ENCODE measurements at places on chromosomes 11 and 22.

DNA sequence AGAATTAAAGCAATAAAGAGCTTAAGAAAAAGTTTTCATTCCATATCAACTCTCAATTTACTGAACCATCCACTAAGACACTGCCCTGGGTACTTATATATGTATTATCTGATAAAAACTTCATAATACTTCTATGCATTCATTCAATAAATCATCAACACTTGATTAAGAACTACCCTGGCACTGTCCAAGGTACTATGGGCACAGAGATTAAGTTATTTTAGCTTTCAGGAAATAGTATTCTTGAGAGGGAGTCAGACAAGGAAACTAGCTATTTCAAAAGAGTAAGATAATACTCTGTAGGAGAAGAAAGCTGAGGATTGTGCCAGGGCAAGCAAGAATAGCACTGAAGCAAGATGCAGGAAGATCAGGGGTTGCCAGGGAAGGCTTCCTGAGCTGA lies 640.8 kb downstream of the FAM181B start:
- no peak for DNase-seq

GRCh38 chr11:46294365-46295309 lies 17.2 kb downstream of the CREB3L1 start:
- DNase-seq = no peak

- no peak for DNase-seq
These were observed 29.5 kb upstream of the MYH9 start for GRCh38 chr22:36417281-36417686.

GRCh38 chr11:97548280-97548679 lies 1158.5 kb downstream of the JRKL start:
- DNase-seq = no peak

- DNase-seq = no peak
These were observed 111.4 kb downstream of the COMMD9 start for GRCh38 chr11:36177836-36178235.

GRCh38 chr11:86469491-86470388 lies 95.1 kb downstream of the CCDC81 start:
- no peak for DNase-seq

GRCh38 chr11:99739464-99740089 lies 718.8 kb downstream of the CNTN5 start:
- no peak for DNase-seq

DNA sequence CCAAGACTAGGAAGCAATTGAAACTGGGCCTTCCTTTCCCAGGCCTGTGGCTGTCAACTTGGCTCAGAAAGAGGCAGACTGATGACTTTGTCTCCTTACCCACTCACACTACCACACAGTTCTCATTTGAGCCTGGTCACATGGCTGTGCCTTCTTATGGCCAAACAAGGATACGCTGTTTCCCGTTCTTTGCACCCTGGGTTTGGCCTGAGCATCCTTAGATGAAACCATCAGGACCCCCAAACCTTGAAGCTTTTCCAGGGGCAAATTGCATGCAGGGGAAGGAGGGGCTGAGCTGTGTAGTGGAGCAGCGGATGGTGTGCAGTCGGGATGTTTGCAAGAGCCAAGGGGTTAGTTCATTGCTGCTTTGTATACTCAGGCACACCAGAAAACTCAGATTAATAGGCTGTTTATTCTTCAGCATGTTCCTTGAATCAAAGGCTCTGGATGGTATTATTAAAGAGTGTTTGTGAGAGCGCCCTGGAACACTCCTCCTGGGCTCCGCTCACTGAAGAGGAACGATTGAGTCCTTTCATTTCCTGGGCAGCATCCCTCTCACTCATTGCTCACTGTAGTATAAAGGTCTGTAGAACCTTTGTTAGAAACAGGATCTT lies 69.8 kb downstream of the ARFGAP2 start:
- no peak for DNase-seq

- no peak for DNase-seq
These were observed 498.5 kb downstream of the INSC start for GRCh38 chr11:15613251-15613650.

GRCh38 chr11:46528445-46529094 lies 65.3 kb downstream of the AMBRA1 start:
- DNase-seq = no peak

DNA sequence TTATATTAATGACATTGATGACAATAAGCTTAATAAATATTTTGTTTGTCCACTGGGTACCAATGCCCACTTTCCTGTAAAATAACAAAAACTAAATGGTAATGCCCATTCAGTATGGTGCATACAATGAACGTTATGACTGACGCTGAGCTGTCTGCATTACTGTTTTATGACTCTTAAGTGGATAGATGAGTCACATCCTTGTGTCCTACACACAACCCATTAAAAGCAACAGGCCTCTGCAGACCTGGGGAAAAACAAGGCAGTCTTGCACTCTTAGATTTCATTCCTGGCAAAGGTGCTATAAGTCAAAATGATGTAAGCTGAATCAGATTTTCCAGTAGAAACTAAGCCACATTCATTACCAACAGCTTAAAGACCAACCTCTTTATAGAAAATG lies 176.3 kb upstream of the TMEM45B start:
- no peak for DNase-seq

- no peak for DNase-seq
These were observed 18.1 kb upstream of the ACR start for GRCh38 chr22:50719814-50720300.

- no peak for DNase-seq
These were observed 15.1 kb upstream of the PAMR1 start for GRCh38 chr11:35540526-35540925.

GRCh38 chr11:11992257-11993212 lies 15.9 kb downstream of the DKK3 start:
- no peak for DNase-seq

- DNase-seq = no peak
These were observed 7.3 kb downstream of the RSF1 start for GRCh38 chr11:77813256-77813655.

DNA sequence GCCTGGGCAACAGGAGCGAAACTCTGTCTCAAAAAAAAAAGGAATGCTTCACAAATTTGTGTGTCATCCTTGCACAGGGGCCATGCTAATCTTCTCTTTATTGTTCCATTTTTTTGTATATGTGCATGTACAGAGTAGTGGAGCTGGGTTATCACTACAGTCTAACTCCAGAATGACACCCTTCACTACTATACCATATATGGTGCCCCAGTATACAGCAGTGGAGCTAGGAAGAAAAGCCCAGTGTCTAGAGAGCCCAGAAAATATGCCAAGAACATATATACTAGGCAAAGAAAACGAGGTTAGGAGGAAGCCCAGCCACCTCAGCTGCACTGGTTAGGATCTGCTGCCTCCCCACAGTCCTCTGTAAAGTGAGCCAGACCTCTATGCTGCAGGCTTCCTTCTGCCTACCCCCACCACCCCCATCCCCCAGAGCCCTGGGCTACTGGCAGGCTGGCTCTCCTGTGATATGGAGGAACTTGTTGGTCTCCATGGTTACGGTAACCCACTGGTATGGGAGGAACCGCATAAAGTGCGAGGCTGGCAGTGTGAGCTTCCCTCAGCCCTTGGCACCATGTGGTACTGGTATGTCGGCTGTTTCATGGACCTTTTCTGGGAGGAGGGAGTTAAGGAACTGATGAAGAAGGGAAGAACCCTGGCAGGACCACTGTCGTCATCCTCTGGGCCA lies 34.3 kb downstream of the RCOR2 start:
- DNase-seq = no peak

DNA sequence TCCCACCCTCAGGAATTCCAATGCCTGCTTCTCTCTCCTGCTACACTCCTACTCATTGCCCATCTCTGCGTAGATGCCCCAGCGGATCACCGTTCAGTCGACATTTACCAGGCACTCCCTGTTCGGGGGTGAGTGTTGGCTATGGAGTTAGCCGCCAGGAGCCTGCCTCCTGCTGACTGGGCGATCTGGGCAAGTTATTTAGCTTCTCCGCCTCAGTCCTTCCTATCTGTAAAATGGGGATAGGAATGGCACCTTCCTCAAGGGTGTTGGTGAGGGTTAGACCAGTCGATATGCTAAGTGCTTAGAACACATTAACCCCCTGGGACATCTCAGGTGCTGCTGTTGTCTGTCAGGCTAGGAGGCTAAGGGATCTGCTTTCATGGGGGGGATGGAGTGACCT lies 30.9 kb downstream of the FADD start:
- DNase-seq = no peak

GRCh38 chr11:57311109-57311936 lies 13.4 kb downstream of the TNKS1BP1 start:
- DNase-seq = peak; percentile 79

DNA sequence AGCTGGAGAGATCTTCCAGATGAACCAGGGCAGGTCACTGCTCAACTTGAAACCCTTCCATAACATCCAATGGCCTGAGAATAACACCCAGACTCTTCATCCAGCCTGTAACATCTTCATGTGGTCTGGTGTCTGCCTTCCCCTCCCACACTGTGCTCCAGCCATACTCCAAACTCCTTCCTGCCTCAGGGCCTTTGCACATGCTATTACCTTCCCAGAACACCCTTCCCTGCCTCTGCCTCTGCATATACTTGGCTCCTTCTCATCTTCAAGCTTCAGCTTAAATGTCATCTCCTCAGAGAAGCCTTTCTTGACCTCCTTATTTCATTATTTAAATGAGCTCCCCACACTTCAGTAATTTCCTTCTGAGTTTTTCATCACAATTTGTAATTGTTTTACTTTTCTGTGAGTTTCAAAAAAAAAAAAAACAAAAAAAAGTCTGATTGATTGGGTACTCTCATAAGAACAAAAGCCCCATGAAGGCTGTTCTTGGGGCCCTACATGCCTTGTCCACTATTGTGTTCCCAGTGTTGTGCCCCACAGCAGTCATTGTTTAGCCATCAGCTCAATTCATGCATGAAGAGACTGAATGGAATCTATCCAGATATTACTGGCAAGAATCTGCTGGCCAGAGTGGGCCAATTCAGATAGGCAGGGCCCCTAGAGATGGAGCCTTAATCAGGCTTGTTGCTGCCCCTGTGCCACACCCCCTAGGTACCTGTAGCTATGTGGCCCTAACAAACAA lies 22.1 kb downstream of the LMO1 start:
- no peak for DNase-seq

DNA sequence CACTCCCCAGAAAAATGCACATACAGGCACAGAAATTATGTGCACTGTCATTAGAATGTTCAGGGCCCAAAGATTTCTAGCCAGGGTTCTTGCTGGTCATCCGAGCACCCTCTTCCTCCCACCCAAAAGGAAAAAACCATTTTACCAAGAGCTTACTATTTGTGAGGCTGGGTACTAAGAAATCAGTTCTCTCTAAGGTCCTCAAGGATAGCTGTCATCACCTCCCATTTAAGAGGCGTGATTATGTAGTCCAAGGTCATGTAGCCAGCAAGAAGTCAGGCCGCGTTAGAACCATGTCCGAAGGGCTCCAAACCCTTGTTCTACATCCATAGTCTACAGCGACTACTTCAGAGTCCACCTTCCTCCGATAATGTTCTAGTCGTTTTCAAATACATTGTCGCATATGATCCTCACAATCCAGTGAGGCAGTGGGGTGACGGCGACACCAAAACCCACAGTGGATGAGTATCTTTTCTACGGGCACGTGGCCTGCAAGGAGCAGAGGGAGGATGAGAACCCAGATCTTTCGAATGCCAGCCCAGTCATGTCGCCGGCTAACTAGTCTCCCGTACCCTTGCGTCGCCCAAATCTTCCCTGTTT lies 634 bp downstream of the TIMM8B start:
- DNase-seq = no peak

DNA sequence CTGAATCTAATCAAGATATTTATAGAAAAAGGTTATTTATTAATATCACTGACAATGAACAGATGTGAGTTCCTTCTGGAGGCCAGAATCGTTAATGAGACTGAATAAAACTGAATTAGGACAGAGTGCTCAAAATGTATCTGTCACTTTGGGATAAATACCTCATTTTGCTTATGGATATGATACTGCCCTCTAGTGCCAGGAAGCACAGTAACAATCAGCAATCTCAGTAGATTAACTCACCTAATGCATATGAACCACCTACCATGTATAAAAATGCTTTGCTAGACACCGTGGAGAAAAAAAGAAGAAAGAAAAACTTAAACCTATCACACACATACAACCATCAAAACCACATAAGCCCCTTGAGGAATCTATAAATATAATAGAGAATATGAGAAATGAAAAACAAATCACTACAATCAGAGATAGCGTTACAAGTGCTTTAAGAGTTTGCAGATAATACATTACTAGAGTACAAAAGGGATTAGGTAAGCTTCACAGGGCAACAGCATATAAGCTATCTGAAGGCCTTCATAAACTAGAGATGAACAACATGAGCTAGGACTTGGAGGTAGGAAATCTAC lies 117.4 kb downstream of the SGSM3 start:
- no peak for DNase-seq

- DNase-seq = peak; percentile 73
These were observed 2.5 kb upstream of the ZDHHC8 start for GRCh38 chr22:20128902-20129746.

- no peak for DNase-seq
These were observed 380.6 kb downstream of the CADM1 start for GRCh38 chr11:115123641-115124040.

- no peak for DNase-seq
These were observed 3.0 kb downstream of the MAFF start for GRCh38 chr22:38204784-38205183.

- DNase-seq = no peak
These were observed 26.7 kb downstream of the NNMT start for GRCh38 chr11:114322934-114323333.

DNA sequence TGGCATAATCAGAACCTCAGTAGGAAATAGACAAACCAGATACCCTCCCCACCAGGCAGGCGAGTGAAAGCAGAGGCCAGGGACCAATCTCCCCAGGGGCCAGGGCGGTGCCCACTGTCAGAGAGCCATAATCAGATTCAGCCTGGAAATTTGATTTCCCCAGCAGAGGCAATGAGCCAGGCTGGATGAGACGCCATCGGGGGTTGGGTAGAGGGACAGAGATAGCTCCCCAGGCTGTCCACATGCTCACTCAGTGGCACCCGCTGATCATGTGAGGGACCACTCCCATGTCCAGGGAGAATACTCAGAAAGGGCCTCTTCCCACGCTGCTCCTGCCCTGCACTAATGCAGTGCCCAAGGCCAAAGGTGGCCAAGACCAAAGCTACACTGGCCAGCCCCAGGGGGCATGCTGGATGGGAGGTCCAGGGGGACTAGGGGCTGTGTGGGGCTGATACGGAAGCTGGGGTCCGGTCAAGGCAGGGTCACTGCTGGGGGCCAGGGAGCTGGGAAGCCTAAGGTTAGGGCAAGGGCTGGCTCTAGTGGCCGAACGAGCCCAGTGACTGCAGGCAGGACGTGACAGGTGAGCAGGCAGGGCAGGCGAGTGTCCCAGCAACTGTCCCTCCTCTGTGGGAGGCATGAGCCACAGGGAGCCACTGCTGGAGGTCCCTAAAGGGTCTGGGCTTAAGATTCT lies 19.8 kb downstream of the ARVCF start:
- DNase-seq = no peak

GRCh38 chr11:31810779-31811647 lies at the start of gene PAX6:
Gene PAX6 (minus strand): TSS chr11:31811322. CDS start chr11:31806411, 4,911 bp downstream.
- DNase-seq = peak; percentile 62

Data from activated T-cell treated with anti-CD3 and anti-CD28 coated beads, Interleukin-2, amount 50 U/mL, for 24 hours (primary cell).